H1 (cell line): ENCODE measurements at places on chromosomes 12 and 14. TPM values are rescaled to one million over a fixed set of nuclear protein-coding genes. Genes with fewer than 3 reads are reported as not detected.

Gene SLCO1A2
- total RNA-seq = 4.4 and 5.1 TPM in 2 replicates

Gene KCNK10
- total RNA-seq = 0.63 and 0.94 TPM in 2 replicates

Gene WNT5B
- total RNA-seq = 0.91 and 1.2 TPM in 2 replicates

Gene PIWIL1
- total RNA-seq = not detected in 2 replicates

Gene FGF6
- total RNA-seq = not detected in 2 replicates

Gene PUS1
- 81.2 and 82.5 TPM in 2 replicates for total RNA-seq

Gene TAPBPL
- total RNA-seq = 0.61 and 0.67 TPM in 2 replicates

- DNase-seq = no peak
These were observed 38.7 kb downstream of the P2RX4 start for GRCh38 chr12:121248622-121249021.

DNA sequence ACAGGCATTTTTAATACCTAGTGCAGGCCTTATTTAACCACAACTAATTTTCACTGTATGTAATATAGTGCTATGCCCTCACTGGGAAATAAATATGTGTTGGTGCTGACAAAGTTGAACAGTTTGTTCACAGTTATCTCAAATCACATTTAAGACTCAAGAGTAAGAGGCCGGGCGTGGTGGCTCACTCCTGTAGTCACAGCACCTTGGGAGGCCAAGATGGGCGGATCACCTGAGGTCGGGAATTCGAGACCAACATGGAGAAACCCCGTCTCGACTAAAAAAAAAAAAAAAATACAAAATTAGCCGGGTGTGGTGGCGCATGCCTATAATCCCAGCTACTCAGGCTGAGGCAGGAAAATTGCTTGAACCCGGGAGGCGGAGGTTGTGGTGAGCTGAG lies 22.9 kb upstream of the TEAD4 start:
- DNase-seq = no peak

DNA sequence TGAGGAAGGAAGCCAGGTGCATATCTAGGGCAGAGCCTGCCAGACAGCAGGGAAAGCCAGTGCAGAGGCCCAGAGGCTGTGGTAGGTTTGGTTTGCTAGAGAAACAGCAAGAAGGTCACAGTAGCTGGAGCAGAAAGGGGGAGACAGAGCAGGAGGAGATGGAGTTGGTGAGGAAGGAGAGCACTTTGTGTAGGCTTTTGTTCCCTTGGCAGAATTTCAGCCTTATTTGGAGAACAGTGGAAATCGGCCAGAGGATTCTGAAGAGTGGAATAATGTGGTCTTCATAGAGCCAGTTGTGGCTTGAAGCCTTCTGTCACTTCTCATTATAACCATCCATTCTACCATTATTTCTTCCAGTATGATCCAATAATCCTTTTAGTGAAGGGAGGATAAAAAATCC lies 212.9 kb upstream of the FAR2 start:
- no peak for DNase-seq

DNA sequence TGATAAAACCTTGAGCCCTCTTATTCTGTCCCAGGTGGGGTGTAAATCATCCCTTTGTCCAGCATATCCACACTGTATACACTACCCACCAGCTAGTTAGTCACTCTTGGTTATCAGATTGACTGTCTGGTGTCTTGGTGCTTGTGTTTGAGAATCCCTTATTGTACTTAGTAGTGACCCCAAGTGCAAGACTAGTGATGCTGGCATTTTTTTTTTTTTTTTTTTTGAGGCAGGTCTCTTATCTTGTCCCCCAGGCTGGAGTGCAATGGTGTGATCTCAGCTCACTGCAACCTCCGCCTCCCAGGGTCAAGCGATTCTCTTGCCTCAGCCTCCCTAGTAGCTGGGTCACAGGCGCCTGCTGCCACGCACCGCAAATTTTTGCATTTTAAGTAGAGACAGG lies 5.8 kb downstream of the VRK1 start:
- DNase-seq = no peak

GRCh38 chr14:78498062-78498595 lies 328.0 kb downstream of the NRXN3 start:
- no peak for DNase-seq

- DNase-seq = no peak
These were observed 7.7 kb downstream of the HOXC8 start for GRCh38 chr12:54016478-54016964.

DNA sequence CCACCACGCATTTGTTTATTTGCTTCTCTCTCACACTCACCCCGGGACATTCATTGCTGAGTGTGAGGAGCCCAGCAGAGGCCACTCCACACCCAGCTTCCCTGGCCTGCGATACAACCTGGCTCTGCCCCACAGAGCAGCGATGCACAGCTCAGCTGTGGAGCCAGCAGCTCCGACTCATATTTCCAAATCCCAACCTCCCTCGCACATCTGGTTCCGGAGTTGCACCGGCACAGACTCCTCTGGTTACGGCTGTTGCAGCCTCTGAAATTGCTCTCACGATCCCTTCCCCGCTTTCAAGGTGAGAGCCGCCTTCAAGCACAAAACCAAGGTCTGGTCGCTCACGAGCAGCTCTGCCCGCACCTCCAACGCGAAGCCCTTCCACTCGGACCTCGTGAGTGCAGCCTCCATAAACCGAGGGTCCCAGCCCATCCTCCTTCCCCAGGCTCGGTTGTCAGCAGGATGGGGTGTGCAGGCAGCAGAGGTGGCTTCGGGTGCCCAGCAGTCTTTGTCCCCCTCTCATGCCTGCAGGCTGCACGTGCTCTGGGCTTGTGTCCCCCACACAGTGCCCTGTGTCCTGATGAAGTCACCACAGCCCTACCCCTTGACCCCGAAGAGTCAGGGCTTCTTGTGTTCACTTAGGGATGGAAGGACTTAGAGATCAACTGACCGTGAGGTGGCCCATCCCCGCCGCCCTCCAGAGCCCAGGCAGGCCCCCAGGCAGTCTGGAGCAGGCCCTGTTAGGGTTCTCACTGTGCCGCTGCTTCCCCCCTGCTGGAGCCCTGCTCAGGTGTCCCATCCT lies 184.3 kb downstream of the ADGRD1 start:
- DNase-seq = no peak

GRCh38 chr14:105244334-105244733 lies 4.0 kb upstream of the BTBD6 start:
- no peak for DNase-seq

DNA sequence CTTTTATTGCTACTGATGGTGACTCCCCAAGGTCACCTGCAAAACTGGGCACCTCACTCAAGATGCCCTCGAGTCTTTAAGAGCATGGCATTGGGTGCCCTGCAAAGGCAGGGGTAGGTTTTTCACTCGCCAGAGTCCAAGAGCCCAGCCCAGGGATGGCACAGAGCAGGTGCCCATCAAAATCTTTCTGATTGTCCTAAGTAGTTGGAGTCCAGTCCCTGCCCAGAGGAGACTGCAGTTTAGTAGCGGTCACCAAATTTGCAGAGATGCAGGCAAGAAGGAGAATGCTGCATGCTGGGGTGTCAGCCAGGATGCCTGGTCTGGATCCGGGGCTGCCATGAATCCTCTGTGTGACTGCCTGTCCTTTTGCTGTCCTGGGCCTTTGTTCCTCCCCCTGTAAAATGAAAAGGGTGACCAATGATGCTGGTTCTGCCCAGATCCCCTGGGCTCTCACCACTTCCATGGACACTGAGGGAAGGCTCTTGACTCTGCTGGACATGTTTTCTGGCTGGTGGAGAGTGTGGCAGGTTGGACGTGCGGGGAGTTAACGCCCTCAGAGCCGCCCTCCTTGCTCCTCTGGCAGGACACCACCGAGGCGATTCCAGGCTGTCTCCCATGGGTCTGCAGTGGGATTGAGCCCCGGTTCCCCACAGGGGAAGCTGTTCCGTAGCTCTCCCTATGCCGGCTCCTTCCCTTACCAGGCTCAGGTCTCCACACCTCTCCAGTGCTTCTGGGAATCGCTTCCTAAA lies 41.3 kb downstream of the DLK1 start:
- no peak for DNase-seq

- DNase-seq = no peak
These were observed 175.9 kb downstream of the PELI2 start for GRCh38 chr14:56294128-56294527.

GRCh38 chr14:42028607-42029006 lies 421.9 kb downstream of the LRFN5 start:
- no peak for DNase-seq

DNA sequence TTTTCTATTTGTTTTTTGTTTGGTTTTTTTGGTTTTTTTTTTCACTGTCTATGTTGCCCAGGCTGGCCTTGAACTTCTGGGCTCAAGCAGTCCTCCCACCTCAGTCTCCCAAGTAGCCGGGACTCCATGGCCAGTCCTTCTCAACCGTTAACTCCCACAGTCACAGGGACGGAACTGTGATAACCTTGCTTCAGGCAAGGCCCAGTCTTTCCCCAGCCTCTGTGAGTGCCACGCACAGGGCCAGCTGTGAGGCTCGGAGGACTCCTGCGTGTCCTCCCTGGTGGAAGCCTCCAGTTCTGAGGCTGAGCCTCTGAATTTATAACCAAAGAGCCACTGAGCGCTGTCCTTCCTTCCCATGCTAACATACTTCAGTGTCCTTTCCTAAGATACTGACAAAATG lies 23.7 kb downstream of the PSMC1 start:
- no peak for DNase-seq

DNA sequence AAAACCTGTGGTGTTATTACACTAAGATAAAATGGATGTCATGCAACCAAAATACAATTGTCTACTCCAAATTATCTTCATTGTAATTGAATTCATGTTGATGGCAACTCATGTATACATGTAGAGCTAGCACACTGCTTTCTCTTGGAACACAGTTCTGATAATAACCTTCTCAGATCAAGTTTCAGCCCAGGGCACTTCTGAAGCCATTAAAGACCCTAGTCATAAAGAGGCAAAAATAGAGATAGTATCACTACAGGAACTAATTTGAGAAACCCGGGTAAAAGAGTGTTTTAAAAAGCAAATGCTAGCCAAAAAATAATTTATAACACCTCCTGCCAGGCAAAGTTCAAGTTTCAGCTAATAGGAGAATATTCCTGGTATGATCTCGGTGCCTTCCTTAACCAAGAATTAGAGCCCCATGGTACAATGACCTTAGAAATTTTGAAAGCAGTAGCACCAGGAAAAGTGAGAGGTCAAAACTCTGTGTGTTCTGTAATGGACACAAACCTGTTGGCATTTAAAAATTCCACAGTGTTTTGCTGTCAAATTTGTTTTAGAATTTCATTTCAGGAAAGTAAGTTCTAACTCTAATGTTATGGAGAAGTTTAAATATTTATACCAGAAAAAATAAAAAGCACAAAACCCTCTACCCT lies 105.0 kb upstream of the FRMD6 start:
- DNase-seq = no peak

DNA sequence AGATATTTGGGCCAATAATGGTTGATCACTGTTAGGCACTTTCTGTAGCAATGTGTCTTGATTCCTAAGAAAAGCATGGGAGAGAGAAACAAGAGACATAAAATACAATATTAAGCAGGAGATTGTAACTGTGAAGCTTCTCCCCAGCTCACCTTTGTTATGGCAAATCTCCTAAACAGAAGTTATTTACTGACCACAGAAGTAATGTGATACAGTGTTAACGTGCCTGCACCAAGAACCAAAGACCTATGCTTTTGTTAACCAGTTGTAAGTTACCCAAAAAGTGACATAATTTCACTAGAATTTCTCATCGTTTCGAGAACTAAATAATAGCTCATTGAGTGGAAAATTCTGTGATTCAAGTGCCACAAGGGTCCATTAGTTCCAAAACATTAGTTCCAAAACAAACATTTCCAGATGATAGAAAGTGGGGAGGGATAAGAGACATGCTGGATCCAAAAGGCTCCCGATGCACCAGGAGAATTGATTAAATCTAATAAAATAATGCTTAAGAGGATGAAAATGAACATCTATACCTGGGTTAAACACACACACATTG lies 14.3 kb downstream of the RERG start:
- DNase-seq = no peak

- no peak for DNase-seq
These were observed 16.8 kb downstream of the PELI2 start for GRCh38 chr14:56135001-56135400.

DNA sequence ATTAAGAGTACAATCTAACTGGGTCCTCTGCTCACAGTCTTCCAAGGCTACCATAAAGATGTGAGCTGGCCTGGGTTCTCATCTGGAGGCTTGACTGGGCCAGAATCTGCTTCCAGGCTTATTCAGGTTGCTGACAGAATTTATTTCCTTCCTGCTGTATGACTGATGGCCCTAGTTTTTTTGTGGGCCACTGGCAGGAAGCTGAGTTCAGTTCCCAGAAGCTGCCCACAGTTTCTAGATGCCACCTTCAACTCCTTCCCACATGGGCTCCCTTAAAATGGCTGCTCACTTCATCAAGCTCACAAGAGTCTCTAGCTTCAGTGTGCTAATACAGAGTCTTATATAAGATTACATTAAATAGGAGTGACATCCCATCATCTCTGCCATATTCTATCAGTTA lies 121.7 kb upstream of the CAND1 start:
- DNase-seq = no peak

- DNase-seq = no peak
These were observed 2.3 kb upstream of the M6PR start for GRCh38 chr12:8951744-8952143.

DNA sequence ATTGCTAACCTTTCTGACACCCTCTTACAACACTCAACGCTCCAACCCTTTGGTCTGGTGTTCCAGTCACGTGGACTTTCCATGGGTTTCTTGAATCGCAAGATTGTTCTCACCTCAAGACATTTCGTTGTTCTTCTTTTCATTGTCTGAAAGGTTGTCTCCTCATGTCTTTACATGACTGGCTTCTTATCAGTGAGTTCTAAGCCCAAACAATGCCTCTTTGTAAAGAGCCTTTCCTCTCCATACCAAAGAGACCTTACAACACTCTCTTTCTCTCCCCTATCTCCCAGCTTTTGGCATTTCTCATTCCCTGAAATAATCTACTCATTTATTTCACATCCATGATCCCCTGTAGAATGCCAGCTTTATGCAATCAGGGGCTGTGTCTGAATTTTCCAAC lies 1144.8 kb downstream of the AACS start:
- no peak for DNase-seq

DNA sequence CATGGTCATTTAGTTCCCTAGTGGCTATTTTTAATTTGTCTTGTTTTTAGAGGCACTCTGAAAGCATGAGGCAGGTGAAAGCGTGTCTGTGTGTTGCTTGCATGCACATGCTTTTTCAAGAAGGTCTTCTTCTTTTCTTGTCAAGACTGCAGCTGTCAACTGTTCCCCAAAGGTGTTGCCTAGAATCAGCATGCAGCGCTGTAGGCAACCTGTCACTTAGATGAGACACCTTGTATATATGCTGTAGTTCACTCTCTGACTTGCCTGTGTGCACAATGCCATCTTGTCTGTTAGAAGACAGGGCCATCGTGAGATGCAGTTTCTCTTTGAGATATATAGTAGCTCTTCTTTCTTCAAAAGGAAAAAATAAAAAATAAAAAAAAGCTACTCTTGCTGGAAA lies 885.7 kb downstream of the DIO2 start:
- DNase-seq = no peak

GRCh38 chr12:55927588-55928502 lies at the start of gene PYM1:
Gene PYM1, minus strand, starts transcription at chr12:55927894. Its CDS starts 133 bp downstream, at chr12:55927761.
- DNase-seq = peak; percentile 74

- no peak for DNase-seq
These were observed 83.9 kb downstream of the PAPOLA start for GRCh38 chr14:96586056-96586455.
